Anterior cingulate cortex (tissue), 58 donors: ENCODE measurements at places on chromosomes 16 and 17.

- DNase-seq, result peak; percentile 3
These were observed 23.4 kb upstream of the PHKG2 start for GRCh38 chr16:30724641-30725417.

- no peak for DNase-seq
These were observed 6.4 kb downstream of the MRPL28 start for GRCh38 chr16:363766-364490.

DNA sequence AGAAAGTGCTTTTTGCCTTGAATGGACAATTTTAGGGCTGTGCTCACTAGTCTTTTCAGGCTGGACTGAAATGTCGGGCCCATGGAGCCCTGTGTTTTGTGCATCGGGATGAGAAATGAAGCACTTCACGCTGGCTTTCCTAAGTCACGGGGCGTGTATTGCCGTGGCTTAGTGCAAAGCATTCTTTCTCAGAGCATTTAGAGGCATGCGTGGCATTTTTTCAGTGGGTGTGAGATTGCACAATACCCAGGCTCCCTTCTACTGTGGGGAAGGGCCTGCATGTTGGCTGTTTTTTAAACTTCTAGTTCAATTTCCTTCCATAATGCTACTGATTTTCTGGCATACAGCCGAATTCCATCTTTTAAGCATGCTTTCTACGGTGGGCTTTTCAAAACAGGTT is 12.6 kb upstream of the POLR3E start:
- DNase-seq, result no peak

- DNase-seq, result no peak
These were observed 458 bp downstream of the SLC12A4 start for GRCh38 chr16:67967958-67968399.

DNA sequence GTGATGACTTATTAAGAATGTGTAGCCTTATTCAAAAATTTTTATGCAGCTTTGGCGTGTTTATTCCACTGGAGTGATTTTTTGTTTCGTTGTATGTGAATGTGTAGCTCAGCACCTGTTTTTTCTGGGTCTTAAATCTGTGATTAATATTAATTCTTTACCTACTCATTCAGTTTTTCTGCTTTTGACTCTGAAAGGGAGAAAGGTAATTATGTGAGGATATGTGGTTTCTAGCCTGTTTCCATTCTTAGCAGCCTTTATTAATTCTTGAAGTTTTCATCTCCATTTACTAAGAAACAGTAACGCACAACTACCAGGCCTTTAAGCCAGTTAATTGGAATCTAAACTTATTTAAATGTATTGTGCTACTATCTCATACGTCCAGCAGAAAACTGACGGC is 7.0 kb downstream of the HEATR3 start:
- DNase-seq, result no peak

- DNase-seq, result no peak
These were observed 14.2 kb downstream of the LGALS3BP start for GRCh38 chr17:78965491-78965924.

GRCh38 chr17:39695089-39695474 is 4.8 kb upstream of the ERBB2 start:
- DNase-seq, result no peak

DNA sequence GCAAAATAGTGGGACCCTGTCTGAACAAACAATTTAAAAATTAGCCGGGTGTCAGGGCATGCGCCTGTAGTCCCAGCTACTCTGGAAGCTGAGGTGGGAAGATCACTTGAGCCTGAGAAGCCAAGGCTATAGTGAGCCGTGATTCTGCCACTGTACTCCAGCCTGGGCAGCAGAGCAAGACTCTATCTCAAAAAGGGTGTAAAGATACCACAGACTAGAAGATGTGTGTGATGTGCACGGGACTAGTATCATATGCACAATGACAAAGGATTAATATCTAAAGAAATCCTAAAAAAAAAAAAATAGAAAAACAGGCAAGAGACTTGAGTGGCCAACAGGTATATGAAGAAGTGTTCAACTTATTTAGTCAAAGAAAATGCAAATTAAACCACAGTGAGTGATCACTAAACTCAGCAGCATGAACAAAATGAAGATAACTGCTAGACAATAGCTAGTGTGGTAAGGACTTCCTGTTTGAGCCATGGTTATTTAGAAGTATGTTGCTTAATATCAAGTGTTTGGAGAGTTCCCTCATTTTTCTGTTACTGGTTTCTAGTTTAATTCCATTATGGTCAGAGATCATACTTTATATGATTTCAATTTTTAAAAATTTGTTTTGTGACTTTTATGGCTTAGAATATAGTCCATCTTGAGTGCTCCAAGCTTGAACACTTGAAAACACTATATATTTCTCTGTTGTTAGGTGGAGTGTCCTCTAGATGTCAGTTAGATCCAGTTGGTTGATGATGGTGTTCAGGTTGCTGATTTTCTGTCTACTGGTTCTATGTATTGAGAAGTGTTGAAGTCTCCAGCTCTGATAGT is 14.7 kb upstream of the SLX4 start:
- no peak for DNase-seq

- DNase-seq, result no peak
These were observed 2064.6 kb downstream of the TP53TG3F start for GRCh38 chr16:35523991-35524390.

GRCh38 chr16:1066584-1067172 is 5.9 kb upstream of the SSTR5 start:
- no peak for DNase-seq

DNA sequence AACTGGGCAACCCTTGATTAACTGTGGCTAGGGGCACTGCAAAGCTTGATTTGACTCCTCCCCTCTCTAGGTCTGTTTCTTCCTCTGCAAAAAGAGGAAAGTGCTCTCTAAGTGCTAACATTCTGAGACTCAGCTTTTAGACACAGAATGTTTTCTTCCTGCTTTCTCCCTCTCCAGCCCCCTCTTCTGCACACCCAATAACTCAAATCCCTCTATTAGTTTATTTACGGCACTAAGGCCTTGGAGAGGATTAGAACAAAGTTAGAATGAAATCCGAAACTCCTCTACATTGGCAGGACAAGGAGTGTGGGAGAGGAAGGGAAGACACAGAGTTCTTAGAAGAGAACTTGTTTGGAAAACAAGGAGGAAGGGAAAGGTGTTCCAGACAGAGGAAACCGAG is 3.3 kb upstream of the SBK1 start:
- DNase-seq, result no peak

- no peak for DNase-seq
These were observed 2.0 kb downstream of the NHERF2 start for GRCh38 chr16:2028620-2029220.

DNA sequence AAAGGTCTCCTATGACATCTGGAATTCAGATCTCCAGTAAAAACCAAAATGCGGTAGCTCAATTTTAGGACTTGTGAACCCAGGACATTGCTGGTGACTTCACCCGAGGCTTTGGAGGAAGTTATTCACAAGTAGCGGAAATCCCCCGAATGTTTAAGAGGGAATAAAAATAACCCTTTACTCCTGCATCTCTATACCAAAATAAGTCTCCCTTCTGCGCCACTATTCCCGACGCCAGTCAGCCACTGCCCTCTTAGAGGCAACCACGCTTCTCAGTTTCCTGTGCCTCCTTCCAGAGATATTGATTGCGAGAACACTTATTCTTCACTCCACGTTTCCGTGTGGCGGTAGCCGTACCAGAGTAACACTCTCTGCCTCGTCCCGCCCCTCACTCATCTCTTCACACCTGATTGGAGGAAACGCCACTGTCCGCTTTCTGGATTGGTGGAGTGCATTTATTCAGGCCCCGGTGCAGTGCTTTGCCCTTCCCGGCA is 27.4 kb downstream of the EMP2 start:
- DNase-seq, result no peak
